ENCODE measurements at places on chromosomes 11 and 22.
A peak's percentile ranks its signal among the peaks of the same experiment; 100 is the strongest.

DNA sequence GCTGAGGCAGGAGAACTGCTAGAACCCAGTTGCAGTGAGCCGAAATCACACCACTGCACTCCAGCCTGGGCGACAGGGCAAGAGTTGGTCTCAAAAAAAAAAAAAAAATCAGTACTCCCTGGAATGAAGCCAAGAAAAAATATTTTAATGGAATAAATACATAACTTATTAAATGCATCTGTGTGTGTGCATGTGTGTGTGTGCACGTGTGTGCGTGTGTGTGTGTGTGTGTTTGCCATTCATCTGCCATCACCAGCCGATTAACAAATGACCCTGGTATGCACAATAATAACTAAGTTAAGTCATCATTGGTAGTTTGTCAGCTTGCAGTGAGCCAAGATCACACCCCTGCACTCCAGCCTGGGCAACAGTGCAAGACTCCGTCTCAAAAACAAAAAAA lies 35.0 kb upstream of the SCGB1A1 start:
- no peak for DNase-seq

- no peak for DNase-seq
Measured at GRCh38 chr11:133386852-133387251, 145.4 kb downstream of the OPCML start.

DNA sequence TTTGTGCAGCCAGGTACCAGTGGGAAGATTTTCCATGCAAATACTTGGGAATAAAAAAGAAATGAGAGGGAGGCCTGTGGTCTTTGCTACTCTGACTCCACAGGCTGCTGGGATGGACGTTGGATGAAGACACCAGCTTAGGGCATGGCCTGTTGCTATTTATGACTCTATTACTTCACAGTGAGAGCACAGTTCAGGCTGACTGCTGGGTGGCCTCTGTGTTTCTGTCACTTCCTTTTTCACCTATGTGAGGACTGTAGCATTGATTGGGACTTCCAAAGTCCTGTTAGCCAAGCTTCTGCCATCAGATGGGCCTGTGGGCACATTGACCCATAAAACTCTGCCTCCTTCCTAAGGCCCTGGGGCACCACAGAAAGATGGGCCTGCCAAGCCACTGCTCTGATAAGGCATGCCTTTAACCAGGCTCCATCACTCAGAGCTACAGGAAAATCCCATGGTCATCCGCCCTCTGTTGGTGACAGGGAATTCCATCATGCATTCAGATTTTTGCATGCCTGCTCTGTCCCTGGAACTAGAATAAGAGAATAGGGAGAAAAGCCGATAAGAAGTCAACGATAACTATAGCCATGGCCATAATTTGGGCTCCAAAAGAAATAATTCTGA lies 64.6 kb downstream of the KCNJ1 start:
- no peak for DNase-seq

DNA sequence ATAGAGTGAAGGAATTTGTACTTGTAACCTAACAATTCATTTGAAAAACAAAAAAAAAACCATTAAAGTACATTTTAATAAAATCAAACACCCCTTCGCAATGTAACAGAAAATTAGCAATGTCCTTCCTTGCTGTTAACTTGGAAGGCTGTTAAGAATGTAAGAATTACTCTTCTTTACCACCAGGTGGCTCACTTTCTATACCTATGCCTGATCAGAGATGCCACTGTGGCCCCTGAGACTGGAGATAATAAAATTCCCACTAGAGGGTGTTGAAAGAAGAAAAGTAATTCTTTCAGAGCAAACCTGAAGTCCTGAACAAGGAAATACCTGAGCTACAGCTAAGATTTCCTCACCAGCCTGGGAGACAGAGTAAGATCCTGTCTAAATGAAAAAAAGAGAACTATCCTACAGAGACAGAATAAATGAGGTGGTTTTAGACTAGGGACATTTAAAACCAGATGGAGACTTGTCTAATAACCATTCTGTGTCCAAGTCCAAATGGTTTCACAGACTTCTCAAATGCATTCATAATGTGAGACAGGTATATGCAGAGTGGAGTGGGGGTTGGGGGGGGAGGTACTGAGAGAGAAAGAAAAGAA lies 1089.3 kb downstream of the FAM181B start:
- DNase-seq, result no peak

- DNase-seq, result no peak
Measured at GRCh38 chr22:17217179-17217578, 2.1 kb downstream of the ADA2 start.

DNA sequence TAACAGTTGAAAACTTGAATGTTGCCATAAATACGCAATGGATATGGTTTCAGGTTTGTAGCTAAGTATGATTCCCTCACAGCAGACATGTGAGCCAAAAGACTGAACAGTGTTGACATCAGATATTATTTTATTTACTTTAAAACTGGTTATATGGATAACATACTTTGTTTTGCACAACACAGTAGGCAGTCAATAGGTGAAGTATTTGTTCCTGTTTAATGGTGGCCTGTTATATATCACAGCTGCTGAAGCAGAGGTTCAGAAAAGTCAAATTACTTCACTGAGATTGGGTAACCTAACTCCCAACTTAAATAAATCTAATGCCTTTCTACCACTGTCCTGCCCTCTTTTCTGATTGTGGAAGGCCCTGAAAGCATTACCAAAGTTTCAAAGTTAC lies 44.6 kb downstream of the YAP1 start:
- DNase-seq, result no peak

GRCh38 chr22:42625416-42625815 lies 10.7 kb upstream of the POLDIP3 start:
- no peak for DNase-seq

DNA sequence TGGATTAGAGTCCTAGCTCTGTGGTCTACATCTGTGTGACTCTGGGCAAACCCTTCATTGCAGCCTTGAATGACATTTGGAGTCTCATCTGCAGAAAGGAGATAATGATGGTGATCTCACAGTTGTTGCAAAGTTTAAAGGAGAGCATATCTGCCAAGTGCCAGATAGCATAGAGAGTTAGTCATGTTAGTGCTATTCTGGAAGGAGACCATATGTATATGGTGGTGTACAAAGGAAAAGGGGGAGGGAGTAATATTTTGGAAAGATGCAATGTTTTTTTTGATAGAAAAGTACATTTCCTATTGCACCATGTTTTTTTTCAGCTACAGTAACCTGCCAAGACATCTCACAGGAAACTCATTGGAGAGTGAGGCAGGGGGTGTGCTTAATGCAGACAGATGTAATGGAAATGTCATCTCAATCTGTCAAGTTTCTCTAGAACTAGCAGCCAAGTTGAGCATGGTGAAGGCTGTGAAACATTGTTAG lies 92.1 kb upstream of the NARS2 start:
- no peak for DNase-seq

DNA sequence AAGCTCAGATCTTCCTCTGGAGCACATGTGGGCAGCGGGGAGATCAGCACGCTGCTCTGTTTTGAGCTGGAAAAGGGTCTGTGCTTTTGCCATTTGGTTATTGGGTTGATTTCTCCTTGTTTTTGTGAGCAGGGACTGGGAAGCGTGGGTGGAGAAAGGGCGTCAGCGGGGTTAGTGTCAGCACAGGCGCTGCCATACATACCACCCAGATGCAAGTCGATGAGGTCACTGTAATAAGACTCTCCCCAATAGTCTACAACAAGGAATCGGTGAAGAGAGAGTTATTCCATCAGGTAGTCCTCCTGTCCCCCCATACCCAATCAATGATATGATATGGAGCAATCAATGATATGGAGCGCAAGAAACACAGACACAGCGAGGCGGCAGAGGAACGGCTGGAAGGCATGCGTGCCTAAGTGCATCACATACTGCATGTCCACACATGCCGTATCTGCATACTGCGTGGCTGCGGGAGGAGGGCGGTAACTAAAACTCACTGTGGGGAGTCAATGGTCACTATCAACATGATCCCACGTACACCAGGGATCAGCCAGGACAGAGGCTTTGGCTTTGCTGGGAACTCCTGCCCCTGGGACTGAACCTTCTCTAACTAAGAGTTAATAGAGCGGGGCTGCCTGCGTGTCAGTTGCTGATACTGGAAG lies 29.5 kb upstream of the BID start:
- DNase-seq, result no peak

- DNase-seq, result no peak
Measured at GRCh38 chr22:22546490-22546889, 12.6 kb downstream of the PRAME start.

DNA sequence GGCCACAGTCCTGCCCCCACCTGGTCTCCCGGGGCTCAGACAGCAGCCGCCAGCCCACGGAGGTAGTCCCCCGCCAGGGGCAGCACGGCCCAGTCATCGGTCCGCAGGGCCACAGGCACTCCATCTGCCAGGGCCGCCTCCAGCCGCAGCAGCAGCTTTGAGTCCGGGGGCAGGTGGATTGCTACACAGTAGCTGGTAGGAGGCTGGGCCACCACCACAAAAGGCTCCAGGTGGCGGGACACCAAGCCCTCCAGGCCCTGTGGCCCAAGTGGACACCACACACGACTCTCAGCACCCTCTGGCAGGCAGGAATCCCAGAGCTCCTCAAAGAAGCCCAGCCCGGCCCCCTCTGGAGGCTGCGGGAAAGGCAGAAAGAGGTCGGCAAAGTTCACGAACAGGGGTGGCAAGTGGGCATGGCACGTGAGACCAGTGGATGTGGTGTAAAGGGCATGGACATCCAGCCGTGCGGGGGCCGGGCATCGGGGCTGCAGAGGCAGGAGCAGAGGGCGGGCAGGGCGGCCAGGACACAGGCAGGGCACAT lies 2.9 kb downstream of the AP5B1 start:
- DNase-seq, result no peak

- DNase-seq, result no peak
Measured at GRCh38 chr11:71221201-71221600, 31.2 kb downstream of the SHANK2 start.

- DNase-seq, result no peak
Measured at GRCh38 chr11:34208266-34209135, 103.1 kb downstream of the NAT10 start.

DNA sequence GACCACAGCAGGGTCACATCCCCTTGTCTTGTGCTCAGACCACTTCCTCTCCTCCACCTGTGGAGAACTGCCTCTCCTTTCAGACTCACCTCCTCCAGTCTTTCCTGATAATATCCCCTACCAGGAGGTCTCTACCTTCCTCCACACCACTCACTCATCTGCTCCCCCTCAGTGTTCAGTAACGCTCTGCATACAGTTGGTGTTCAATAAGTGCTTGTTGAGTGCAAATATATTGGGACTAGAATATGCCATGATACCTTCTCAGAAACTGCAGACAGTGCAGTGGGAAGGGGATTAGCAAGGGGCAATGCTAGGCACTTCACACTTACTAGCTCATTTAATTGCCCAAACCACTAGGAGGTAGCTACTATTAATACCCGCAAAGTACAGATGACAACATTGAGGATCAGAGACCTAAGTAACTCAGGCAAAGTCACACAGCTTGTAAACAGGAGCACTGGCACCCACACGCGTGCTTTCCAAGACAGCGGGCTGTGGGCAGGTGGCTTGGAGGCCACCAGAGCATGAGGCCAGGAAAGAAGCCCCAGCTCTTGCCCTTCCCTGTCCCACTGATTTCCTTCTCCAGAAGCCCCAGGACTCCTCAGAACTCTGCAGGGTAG lies 8.1 kb upstream of the PDE2A start:
- no peak for DNase-seq

- no peak for DNase-seq
Measured at GRCh38 chr11:112928136-112928535, 33.1 kb upstream of the NCAM1 start.

GRCh38 chr22:20009582-20010306 lies 6.9 kb downstream of the ARVCF start:
- no peak for DNase-seq

GRCh38 chr11:107259811-107260221 lies 197.8 kb downstream of the CWF19L2 start:
- no peak for DNase-seq

- DNase-seq, result no peak
Measured at GRCh38 chr11:133399855-133400625, 132.3 kb downstream of the OPCML start.

DNA sequence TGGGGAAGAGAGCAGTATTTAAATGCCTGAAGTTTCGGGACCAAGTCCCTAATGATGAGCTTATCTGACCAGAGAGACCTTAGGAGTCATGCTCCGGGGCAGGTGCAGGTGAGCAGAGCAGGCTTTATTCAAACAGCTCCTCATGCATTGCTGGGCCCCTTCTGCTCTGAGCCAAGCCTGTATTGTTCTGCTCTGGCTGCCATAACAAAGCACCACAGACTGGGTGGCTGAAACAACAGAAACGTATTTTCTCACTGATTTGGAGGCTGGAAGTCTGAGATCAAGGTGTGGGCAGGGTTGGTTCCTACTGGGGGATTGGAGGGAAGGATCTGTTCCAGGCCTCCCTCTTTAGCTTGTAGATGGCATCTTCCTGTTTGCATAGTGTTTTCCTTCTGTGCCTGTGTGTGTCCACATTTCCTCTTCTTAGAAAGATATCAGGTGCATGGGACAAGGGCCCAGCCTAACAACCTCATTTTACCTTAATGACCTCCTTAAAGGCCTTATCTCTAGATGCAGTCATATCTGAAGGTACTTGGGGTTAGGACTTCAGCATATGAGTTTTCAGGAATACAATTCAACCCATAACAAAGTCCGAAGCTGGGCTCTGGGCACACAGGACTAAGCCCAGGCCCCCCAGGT lies 97.1 kb upstream of the PARVA start:
- DNase-seq, result no peak

GRCh38 chr22:45102896-45103420 lies 60.8 kb upstream of the NUP50 start:
- no peak for DNase-seq

GRCh38 chr22:40044870-40045834 lies 50.4 kb downstream of the FAM83F start:
- peak; percentile 34 for DNase-seq

DNA sequence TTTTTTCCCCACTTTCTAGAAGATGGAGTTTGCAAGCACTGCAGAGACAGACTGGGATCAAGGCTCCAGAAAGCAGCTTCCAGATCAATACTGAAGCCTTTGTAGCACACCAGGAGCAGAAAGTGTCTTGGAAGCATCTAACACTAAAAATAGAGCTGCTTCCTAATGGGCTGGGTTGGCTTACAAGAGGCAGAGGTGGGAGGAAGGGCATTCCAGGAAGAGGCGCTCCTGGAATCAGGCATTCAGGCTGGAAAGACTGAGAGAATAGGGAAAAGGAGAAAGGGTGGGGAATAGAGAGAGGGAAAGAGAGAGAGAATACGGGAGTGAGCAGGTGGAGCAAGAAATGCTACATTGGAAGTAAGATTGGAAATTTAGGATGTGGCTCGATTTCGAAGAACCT lies 395.9 kb downstream of the OPCML start:
- DNase-seq, result no peak

GRCh38 chr11:92512204-92512569 lies 287.6 kb downstream of the FAT3 start:
- DNase-seq, result no peak

GRCh38 chr11:118838905-118839553 lies 44.7 kb upstream of the CXCR5 start:
- DNase-seq, result no peak

GRCh38 chr11:125968354-125968753 lies 22.5 kb downstream of the VSIG10L2 start:
- DNase-seq, result no peak

Measured in NCI-H1930 (cell line).